ENCODE measurements at places on chromosomes 3 and 15. TPM values are rescaled to one million over a fixed set of nuclear protein-coding genes. Genes with fewer than 3 reads are reported as not detected.

HRG gene
- not detected for total RNA-seq

PTH1R gene
- not detected for total RNA-seq

SNUPN gene
- total RNA-seq, result 41.5 TPM

ZNF710 gene
- total RNA-seq, result 3.0 TPM

TLR9 gene
- not detected for total RNA-seq

All from fibroblast of the aortic adventitia (primary cell).